ENCODE measurements at places on chromosomes 5 and 9. TPM values are rescaled to one million over a fixed set of nuclear protein-coding genes. Genes with fewer than 3 reads are reported as not detected.

DNA sequence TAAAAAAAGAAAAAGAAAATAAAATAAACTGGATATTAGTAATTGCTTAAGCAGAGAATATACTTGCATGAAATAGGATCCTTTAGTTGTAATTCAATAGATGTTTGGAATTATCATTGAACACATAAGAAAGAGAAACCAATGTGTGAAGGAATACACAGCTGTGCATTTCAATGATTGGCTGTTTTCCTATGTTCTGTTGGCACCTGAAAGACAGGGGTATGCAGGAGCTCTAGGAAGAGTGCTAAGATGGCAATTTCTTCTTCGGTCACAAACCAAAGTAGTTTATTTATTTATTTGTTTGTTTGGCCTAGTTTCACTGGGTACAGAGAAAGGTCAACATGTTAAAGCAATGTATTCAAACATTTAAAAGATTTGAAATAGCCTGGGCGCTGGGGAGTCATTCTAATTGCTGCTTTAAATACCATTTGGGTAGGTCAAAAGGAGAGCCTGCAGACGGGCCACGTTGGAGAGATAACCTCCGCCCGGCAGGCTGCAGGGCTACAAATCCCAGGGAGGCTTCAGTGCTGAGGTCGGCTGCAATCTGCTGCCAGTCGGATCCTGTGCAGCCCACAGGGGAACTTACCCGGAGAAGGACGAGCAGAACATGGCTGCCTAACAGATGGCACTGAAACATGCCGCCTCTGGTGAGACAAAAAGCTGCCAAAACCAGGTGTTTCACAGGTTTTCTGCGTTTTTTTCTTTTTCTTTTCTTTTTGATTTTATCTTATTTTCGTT is 154.2 kb upstream of the TYRP1 start:
- no peak for DNase-seq

DNA sequence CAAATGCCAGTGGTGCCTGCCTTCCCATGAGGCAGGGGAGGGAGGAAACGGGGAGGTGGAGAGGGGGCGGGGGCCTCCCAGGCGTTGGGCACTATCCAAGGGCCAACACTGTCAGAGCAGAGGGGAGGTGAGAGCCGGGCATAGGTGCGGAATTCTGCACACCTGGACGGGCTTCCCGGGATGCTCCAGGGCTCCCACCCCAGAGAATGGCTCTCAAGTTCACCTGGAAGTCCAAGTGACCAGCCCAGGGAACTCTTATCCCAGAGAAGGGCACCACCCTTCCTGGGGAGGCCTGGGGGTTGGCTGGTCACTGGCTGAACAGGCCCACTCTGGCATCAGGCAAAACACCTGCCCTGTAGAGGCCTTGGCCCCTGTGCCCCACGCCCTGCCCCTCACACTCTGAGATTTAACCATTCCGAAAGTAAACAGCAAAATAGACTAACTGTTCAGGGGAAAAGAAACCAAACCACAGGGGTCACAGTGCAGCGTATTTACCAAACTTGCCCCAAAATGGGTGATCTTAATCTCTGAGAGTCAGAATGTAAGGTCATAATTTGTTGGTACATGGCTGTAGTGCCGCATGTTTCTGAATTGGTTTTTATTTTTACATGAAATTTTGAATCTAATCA is 2.7 kb downstream of the CSF2 start:
- DNase-seq: no peak

GRCh38 chr5:134989266-134989830 is 21.6 kb downstream of the CATSPER3 start:
- peak; percentile 4 for DNase-seq

The FRRS1L gene
- not detected for total RNA-seq

- no peak for DNase-seq
Measured at GRCh38 chr9:105039175-105039799, 111.3 kb upstream of the ABCA1 start.
